Endothelial cell (in vitro differentiated cells): ENCODE measurements at places on chromosomes 2 and 18. TPM values are rescaled to one million over a fixed set of nuclear protein-coding genes. Genes with fewer than 3 reads are reported as not detected.

LYPD6 gene
- total RNA-seq, result 3.5 TPM

CDH7 gene
- 0.44 TPM for total RNA-seq

DNA sequence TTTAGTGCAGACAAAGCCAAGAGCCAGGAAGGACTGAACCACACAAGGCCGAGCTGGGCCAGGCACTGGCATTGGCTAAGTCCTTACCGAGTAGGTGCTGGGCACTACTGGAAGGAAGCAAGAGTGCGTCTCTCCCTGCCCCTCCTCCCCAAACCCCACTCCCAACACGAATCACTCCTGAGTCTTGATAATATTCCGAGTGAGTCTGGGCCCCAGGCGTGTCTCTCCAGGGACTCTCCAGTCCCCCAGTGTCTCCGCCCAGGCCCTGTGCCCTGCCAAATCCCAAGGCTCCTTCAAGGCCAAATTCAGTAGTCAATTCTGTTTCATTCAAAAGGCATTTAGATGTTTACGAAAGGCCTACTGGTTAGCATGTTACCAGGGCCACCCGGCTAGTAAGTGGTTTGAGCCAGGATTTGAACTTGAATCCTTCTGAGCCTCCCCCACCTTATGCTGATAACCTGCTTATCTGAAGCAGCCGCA is 82.8 kb downstream of the GLI2 start:
- DNase-seq, result no peak

DNA sequence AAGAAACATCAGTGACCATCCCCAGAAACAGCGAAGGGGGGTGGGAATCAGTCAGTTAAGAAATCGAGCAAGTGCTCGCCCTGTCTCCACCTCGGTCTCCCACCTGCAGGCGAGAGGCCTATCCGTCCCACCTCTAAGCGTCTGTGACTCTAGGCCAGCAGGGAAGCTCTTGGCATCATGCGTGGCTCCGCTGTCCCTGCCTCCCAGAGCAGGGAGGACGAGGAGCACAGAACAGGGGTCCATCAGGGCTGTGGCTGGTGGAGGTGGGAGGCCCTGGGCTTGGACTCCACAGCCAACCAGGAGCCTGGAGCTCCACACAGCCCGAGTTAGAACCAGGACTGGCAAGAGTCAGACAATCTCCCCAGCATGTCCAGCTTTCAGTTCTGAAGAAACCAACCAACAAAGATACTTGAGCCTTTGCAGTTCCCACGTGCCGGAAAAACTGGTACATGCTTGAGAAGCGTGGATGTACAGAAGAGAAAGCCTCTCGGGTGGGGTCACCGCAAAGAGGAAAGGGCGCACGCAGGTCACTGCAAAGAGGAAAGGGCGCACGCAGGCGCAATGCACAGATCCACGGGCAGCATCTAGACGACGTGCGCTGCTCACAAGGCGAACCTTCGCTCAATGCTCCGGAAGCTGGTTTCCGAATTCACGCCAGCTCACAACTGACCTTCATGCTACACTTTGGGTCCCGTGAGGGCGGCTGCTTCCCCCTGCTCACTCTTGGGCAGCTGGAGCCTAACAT is 104.5 kb upstream of the ALKAL2 start:
- no peak for DNase-seq
